Activated CD4-positive, alpha-beta T cell treated with anti-CD3 and anti-CD28 coated beads for 36 hours (primary cell): ENCODE measurements at places on chromosomes 2 and 18.

DNA sequence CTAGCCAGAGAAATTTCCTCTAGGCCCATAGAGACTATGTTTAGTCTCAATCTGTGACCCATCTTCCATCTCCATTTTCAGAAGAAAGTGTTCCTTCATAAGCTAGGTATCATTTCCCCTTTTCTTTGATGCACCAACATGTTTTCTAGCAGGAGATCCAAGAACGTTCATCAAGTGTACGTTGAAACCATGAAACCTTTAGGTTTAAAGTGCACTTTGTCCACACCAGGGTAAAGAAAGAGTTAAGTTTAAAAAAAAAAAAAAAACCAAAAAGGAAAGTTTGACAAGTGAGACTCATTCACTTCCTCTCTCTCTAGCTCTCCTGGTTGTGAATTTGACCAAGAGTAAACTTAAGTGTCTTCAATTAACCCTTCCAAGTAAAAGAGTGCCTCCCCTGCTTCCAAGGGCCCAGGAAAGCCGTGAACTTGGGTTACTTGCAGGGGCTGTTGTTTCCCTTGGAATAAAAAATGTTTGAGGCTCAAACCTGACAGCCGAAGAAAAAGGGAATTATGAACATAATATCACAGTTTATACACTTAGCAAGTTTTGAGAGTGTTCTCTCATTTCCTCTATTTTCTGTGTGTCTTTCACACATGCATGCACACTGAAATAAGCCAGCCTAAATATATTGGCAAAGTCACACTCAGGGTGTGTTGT, 56.7 kb downstream of the LBH start:
- DNase-seq: no peak

DNA sequence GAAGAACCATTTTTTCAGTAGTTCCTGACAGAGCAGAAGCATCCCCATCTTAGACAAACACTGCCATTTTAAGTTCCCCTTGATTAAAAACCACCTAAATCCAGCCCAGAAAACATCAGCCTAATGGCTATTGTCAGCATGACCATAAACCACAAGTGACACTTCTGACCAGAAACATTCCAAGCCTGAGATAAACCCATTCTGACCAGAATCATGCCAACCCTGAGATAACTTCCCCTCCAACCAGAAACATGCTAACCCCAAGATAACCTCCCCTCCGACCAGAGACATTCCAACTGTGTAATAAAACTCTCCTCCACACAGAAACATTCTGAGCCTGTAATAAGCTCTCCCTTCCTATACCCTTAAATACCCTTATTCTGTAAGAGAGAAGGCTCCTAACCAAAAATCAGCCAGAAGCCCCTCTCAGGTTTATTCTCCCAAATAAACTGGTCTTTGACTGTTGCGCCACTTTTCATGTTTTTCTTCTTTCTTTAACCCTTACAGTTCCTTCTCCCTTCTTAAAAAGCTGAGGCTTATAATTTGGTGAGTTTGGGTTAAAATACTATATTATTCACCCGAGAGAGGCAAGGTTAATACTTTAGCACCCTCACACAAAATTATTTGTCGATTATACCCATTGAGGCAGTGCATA, 149.7 kb downstream of the HNMT start:
- DNase-seq: no peak

DNA sequence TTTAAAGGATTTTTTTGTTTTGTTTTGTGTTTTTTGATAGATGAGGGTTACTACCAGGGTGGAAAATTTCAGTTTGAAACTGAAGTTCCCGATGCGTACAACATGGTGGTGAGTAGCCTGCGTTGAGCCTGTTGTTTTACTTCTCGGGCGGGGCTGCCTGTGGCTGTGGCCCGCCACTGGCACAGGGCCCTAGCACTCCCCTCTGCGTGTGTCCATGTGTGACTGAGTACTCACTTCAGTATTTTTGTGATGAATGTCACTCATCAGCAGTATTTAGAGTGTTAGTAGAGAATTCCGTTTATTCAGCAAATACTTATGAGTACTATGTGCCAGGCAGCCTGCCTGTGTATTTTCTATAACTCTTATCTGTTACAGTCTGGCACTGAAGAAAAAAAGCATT, 44.3 kb upstream of the SCLY start:
- no peak for DNase-seq

- no peak for DNase-seq
Measured at GRCh38 chr2:198161151-198161550, 356.8 kb downstream of the PLCL1 start.

GRCh38 chr2:20965221-20965620, 78.7 kb downstream of the APOB start:
- no peak for DNase-seq

DNA sequence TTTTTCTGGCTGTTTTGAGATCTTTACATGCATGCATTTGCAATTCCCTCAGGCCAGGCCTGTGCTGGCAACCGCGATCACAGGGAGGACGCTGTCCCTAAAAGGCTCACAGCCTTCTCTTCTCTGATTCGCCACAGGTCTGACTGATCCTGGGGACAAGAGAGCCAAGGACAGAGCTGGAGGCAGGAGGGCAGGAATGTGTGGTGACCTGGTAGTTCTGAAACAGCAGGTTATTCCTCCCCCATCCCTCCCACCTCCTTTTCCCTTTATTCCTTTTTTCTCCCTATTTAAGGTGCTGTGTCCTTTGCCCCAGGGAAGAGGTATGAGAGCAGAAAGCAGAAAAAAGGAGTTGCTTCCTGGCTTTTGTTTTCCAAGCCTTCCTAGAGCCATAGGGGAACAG, 21.9 kb downstream of the TMEM177 start:
- no peak for DNase-seq
